ENCODE measurements at places on chromosomes 11 and 22. TPM values are rescaled to one million over a fixed set of nuclear protein-coding genes. Genes with fewer than 3 reads are reported as not detected.

- no peak for DNase-seq
Observed at GRCh38 chr11:7944123-7944522, 2.6 kb upstream of the OR10A3 start.

DNA sequence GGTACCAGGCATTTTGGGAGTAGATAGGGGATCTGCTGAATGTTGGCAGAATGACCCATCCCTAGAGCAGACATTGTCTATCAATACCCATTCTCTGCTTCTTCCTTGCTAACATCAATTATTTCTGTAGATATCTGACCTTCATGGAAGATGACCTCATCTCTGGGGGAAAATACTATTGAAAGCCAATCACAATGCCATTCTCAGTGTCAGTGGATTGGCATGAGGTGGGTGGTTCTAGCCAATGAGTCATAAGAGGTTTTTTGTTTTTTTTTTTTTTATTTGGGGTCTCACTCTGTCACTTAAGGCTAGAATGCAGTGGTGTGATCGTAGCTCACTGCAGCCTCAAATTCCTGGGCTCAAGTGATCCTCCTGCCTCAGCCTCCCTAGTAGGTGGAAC lies 42.5 kb downstream of the SNX19 start:
- no peak for DNase-seq

DNA sequence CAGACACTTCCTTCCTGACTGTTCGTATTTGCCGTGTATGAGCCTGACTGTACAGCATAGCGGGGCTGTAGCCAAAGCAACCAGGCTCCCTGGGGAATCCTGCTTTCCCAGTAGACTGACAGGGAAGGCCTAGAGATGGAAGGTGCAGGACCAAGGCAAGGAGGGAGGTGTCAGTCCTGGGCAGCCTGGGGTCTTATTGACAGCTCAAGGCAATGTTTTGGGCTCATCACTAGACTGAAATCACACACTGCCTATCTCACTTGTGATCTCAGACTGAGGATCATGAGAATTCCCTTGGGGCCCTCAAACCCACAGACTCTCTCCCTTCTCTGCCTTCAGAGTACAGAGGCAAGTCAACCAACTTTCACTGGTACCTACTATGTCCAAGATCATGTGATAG lies 346.8 kb upstream of the NARS2 start:
- DNase-seq: no peak

Gene ZBTB44
- total RNA-seq: 86.4 TPM
